ENCODE measurements at places on chromosomes 4 and X.

DNA sequence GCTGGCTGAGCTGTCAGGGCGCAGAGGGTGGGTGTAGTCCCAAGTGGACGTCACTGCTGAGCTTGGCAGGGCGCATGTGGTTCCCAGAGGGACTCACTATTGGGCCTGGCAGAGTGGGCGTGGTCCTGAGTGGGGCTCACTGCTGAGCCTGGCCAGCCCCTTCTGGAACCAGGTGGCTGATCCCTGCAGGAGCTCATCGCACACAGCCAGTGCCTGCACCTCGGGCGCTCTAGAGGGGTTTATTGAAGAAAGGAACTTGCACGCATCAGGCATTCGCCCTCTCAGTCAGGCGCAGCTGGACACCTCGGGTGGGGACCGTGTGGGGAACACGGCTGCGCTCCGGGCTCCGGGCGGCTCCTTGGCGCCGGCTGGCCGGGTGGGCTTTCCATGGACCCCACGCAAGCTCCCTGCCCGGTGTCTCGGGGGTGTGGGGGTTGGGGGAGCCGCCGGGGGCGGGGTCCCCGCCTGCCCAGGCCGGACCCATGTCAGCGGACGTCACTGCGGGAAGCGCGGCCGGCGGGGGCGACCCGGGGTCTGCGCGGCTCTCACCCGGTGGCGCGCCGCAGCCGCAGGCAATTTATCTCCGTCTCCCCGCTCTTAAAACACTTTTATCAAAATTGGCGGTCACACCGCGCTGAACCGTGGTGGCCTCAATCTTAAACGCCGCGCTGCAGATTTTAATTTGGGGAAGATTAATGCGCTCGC lies 65.4 kb upstream of the NKX1-1 start:
- DNase-seq: no peak

- no peak for DNase-seq
Observed at GRCh38 chr4:162586266-162586665, 422.5 kb upstream of the FSTL5 start.

DNA sequence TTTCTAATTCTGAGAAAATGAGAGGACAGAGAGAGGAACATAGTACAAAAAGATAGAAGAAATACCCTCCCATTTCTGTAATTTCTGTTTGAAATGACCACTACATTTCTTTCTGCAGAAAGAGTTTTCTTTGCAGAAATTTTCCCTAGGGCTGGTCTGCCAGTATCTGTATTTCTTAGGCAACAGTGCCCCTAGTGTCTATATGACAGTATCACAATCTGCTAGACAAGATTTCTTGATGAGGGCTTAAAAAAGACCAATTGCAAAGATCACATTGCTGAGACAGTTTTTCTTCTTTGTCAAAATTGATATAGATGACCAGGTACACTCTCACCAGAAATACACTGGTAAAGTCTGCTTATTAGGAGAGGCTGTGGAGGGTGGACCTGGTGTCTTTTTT lies 81.0 kb upstream of the ZDHHC15 start:
- DNase-seq: no peak

DNA sequence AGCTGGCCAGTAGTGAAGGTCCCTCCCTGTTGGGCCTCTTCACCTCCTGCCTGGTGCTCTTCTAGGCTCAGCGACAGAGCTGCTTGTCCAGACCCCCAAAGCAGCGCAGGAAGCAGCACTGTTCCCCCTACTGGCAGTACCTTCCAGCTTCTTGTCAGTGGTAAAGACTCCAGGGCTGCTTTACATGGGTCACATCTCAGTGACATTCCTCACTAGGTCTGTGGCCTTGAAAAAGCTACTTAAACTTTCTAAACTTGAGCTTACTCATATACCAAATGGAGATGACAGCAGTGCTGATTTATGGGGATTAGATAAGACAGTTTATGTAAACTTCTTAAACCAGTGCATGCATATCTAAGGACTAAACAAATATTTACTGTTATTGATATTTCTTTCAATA lies 117.3 kb downstream of the FAT4 start:
- no peak for DNase-seq

DNA sequence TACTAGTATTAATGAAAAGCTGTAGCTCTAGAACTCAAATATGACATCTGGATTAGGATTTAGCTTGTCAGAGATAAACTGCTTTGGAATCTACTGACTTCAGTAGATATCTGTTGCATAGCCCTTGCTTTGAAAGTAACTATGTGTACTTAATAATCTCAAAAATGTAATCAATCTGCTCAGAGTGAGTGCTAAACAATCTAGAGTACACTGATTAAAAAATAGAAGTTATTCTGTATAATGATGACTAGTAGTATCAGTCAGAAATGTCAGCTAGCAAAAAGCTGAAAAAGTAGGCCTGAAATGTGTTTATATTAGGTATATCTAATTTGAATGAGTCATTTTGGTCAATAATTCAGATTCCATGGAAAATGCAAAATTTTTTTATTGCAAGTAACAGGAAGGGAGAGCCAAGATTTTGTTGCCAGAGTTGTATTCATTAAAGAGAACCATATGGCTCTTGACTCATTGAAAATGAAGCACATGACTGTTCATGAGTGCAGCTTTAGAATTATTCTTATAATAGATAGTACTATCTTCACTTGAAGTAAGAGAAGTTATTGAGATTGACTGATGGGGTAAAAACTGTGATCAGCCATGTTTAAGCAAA lies 20.0 kb downstream of the CLCN3 start:
- DNase-seq: no peak

DNA sequence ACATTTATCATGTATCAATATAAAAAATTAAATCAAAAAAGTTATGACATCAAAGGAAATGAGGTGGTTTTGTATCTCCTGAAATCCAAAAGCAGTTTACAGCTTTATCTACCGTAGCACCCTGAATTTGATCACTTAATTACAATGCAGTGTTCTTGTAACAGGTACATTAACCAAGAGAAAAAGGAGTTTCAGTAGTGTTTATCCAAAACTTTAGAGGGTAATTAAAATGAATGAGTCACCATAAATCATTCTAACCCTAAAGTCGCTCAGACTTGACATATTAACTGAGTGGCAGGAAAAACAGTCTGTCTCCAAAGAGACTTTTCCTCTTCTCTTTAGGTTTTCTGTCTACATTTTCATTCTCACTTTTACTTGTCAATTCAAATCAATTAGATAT lies 907.6 kb upstream of the EPHA5 start:
- DNase-seq: no peak

- no peak for DNase-seq
Observed at GRCh38 chr4:1004557-1005485, 6.6 kb upstream of the FGFRL1 start.

- DNase-seq: no peak
Observed at GRCh38 chrX:41003506-41004270, 81.6 kb upstream of the USP9X start.

DNA sequence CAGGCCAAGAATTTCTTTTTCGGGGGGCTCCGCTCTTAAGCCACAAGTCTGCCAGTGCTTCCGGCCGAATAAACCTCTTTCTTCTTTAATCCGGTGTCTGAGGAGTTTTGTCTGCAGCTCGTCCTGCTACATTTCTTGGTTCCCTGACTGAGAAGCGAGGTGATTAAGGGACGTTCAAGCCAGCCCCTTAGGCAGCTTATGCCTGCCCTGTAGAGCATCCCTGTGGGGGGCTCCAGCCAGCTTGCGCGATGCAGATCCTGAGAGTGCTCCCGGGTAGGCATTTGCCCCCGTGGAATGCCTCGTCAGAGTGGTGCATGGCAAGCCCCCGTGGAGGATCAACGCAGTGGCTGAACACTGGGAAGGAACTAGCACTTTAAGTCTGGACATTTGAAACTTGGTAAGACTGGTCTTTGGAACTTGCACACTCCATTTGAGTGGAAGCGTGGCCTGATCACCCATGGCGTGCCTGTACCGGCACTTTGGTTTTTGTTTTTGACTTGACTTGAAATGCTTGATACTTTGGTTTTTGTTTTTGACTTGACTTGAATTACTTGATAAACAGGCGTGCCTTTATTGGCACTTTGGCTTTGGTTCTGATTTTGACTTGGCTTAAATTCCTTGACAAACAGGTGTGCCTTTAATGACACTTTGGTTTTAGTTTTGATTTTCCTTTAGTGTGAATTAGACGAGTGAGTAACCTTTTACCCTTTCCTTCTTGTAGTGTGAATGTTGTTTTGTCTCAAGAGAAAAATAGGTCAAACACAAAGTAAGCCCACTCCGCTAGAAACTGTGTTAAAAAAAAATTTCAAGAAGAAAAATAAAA lies 6.1 kb downstream of the ACOX3 start:
- DNase-seq: no peak

- peak; percentile 11 for DNase-seq
Observed at GRCh38 chr4:4995103-4995907, 24.0 kb downstream of the CYTL1 start.

DNA sequence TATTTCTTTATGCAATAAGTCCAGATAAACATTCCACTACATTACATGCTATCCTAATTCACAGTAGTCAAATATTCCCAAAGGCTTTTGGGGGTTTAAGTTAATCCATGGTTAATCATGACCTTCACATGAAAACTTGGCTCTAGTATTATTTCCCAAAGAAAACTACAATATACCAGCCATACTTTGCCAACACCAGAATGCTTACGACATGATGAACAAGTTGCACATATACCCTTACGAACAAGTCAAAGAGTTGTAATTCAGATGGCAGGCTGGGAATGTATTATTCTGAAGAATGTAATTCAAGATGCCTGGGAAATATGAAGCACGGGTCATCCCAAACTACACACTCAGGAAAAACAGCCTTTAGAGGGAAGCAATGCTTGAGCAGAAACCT lies 499.6 kb downstream of the PPARGC1A start:
- no peak for DNase-seq

- no peak for DNase-seq
Observed at GRCh38 chrX:31126205-31126604, 54.4 kb upstream of the FTHL17 start.

DNA sequence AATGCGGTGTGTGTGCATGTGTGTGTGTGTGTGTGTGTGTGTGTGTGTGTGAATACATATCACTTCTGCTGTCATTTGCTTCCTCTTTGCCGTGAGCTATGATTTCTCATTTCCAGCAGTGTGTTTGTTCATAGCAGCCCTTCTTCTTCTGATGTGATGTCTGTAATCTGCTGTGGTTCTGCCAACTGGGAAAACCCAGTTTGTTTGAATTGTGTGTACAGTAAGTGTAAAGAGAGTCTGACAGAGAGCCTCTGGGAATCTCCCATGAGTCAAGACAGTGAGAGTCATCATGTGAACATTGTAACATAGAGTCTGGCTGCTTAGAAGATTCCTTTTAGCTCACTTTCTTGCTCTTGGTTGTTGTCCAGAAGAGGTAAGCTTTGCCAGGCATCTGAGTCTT lies 8.4 kb upstream of the NWD2 start:
- DNase-seq: no peak

- DNase-seq: no peak
Observed at GRCh38 chr4:4671774-4672349, 130.0 kb upstream of the STX18 start.

- no peak for DNase-seq
Observed at GRCh38 chrX:13428053-13428786, 108.4 kb upstream of the ATXN3L start.

GRCh38 chr4:1717129-1718094 lies 3.7 kb downstream of the TMEM129 start:
- DNase-seq: no peak

GRCh38 chr4:119040261-119040660 lies 95.4 kb upstream of the MYOZ2 start:
- DNase-seq: no peak
